ENCODE measurements at places on chromosomes 2 and 18.

GRCh38 chr2:46339676-46340459, 42.7 kb downstream of the EPAS1 start:
- no peak for DNase-seq

GRCh38 chr2:20304411-20304810, 46.2 kb downstream of the PUM2 start:
- no peak for DNase-seq

GRCh38 chr2:177422271-177422670, 29.7 kb downstream of the AGPS start:
- no peak for DNase-seq

- no peak for DNase-seq
Measured at GRCh38 chr18:35547008-35547605, 34.4 kb upstream of the GALNT1 start.

DNA sequence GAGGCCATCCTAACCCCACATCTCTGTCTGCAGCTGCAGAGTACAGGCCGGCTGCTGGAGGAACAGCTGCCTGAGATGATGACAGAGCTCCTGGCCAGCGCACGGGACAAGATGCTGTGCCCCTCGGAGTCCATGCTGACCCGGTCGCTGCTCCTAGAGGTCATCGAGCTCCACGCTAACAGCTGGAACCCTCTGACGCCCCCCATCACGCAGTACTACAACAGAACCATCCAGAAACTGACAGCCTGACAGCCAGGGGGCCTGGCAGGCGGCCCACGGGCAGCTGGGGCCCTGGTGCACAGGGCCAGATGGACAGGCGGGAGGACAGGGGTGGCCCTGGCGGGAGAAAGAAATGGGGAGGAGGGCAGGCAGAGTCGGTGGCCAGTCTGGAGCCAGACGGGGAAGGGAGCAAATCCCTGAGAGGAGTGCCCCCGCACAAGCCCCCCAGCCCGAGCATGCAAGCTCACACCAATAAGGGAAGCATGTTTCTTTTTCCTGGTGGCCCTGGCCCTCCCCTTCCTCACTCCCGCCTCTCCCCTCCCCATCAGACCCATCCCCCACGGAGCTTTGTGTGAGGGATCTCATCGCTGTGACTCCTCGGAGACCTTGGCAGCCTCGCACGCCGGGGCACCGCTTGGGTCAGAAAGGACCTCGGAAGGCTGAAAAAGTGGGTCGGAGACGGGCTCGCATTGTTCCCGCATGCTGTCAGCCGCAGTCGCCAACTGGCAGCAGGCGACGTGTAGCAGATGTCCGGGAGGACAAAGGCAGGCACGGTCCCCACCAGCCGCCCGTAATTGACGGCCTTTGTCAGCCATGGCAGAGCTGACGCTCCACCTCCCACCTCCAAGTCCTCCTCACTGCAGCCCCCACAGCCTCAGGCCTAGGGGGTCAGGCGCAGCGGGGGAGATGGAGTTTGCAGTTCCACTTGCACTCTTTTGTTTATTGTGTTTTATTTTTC, 91.2 kb downstream of the SMAD7 start:
- DNase-seq = no peak

DNA sequence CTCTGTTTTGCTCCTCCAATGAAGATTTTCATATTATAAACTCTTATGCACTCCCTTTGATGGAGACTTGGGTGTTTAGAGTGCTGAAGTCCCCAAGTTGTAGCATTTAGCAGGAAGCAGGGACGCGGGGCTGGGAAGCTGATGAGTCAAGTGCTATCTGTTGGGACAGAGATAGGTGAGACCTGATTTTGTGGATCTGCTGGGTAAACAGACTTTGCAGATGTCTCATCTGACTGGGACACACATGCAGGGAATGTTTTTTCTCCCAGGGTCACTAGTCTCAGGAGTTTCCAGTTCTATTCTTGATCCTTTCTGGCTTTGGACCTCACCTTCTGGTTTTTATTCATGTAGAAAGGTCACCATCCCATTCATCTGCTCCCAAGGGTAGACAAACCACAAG, 79.7 kb upstream of the ACAA2 start:
- no peak for DNase-seq

- DNase-seq = no peak
Measured at GRCh38 chr18:36469461-36469860, 171.9 kb downstream of the FHOD3 start.

GRCh38 chr2:11802782-11803191, 56.4 kb downstream of the LPIN1 start:
- no peak for DNase-seq

GRCh38 chr2:133541376-133541775, 26.9 kb downstream of the NCKAP5 start:
- DNase-seq = no peak

- no peak for DNase-seq
Measured at GRCh38 chr2:74744731-74745515, 89.0 kb upstream of the HK2 start.

- DNase-seq = no peak
Measured at GRCh38 chr18:45137087-45137419, 456.4 kb downstream of the SETBP1 start.

GRCh38 chr18:79698668-79699335, 19.2 kb downstream of the CTDP1 start:
- DNase-seq = no peak

- no peak for DNase-seq
Measured at GRCh38 chr2:150909090-150909489, 352.6 kb downstream of the RBM43 start.

DNA sequence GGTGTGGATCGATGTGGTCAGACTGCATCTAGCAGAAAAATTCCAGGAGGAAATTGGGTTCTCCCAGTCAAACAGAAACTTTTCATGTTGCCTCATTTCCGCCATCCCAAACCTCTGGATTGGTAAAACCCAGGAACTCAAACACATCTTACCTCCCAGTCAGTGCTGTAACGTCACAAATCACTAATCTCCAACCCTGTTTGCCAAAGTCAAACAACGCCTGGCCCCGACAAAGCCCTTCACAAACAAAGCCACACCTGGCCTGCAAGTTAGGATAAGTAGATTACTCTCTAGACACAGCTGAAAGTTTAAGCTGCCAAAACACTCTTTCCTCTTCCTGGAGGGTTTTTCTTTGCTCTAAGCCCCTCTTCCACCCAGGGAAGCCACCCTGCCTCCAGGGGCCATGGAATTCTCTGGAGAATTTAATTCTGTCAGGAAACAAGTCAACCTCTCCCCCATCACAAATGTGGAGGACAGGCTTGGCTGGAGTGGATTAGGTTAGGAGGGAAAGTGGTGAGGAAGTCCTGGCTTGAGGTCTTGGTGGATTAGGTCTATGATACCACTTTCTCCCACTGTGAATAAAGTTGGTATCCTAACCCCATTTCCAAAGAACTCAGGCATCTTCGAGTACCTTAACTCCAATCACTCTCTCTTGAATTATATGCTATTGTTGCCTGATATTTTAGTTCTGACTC, 86.7 kb downstream of the LYPD6B start:
- no peak for DNase-seq

DNA sequence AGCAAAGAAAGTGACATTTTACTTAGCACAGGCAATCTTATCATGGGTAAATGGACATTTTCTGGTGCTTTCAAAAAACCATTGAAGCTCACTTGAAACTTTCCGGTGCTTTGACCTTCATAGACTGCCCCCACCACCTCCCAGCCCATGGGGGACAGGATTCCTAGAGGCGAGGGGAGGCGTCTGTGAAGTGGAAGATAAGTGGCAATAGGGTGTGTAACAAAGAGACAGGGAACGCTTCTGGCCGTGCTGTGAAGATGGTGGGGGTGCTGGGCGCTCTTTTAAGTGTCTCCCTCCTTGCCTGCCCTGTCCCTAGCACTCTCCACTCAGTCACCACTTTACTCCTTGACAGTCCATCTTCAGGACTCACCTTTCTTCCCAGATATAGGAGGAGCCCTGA, 23.4 kb upstream of the GMPPA start:
- no peak for DNase-seq

DNA sequence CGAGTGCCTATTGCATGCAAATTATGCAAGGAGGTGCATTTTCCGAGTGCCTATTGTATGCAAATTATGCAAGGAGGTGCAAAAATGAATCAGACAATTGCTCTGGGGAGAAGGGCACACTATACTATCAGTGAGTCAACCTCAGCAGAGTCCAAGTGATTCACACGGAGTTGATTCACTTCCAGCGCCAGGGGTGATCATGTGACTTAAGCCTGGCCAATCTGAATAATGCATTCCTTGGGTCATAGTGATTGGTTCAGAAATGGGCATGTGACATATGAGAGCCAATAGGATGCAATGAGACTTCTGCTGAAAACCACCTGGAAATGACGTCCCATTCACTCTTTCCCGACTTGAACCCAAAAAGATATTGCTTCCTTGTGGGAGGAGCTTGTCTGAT, 152.2 kb downstream of the DAW1 start:
- DNase-seq = no peak

- no peak for DNase-seq
Measured at GRCh38 chr18:79597831-79598632, 81.6 kb upstream of the CTDP1 start.

GRCh38 chr2:207930747-207931146, 94.6 kb downstream of the PLEKHM3 start:
- DNase-seq = no peak

DNA sequence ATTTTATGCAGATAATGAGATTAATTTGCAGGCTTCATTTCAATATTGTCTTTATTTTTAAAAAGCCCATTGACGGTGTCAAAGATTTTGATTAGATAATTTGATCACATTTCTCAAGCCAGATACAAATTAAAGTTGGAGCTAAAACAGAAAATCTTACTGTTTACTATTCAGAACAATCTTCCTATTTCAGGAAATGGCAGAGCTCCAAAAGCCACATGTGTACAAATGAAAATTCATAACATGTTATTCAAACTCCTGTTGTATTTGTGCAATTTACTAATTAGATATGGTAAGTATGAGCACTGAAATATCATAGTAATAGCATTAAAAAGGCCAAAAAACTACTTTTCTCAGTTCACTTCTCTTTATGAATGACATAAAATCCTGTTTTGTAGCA, 682.9 kb downstream of the KCNJ3 start:
- no peak for DNase-seq

- no peak for DNase-seq
Measured at GRCh38 chr2:36609507-36609906, 11.5 kb upstream of the FEZ2 start.

DNA sequence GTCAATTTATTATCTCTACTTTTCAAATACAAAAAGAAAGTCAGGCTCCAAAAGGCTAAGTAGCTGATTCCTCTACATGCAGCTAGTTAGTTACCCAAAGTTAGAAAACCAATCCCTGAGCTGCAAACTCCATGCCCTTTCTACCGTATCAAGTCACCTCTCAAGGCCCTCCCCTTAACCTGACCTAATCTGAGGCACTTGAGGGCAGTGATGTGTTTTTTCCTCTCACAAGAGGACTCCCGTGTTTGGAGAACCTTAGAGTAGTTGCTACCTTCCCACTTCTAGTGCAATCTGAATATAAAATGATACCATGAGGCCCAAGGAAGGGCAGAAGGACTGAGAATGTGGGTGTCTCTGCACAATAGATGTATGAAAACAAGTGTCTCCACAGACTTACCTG, 907.9 kb upstream of the CELF4 start:
- no peak for DNase-seq

DNA sequence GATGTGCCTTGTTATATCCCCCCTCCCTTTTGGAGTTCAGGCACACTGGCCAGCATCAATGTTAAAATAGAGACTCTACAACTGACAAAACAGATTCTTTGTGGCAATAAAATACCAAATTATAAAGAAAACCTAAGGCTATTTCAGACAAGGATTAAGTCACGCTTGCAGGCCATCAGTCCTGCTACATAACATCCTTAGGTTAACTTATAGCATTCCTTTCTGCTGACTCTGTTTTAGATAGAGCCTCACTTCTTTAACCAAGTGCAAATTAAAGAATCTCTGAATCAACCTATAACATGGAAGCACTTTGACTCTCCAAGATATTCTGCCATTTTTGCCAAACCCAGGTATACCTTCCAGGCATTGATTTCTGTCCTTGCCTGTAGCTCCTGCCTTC, 784.6 kb downstream of the RNF144A start:
- no peak for DNase-seq

DNA sequence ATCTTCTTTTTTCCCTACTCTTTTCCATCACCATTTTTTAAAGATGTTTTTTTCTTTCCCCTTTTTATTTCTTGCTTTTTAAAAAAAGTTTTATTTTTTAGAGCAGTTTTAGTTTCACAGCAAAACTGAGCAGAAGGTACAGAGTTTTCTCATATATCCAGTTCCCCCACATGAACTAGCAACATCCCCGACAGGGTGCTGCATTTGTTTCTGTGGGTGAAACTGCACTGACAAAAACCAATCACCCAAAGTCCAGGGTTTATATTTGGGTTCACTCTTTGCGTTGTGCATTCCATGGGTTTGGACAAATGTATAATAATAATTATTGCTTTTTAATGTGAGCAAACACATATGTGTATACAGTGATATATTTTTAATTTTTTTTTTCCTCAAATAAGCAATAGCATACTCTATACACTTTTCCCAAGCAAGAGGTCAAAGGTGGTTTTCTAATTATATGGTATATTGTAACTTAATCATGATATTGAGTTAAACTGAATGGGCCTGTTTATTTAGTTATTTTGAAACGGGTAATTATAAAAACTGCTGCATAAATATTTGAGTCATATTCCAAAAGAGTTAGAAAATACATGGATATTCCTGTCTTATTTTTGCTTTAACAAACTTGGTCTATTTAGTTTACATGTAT, 50.3 kb downstream of the NCK2 start:
- no peak for DNase-seq

- no peak for DNase-seq
Measured at GRCh38 chr18:74116633-74117554, 30.7 kb downstream of the FBXO15 start.

- DNase-seq = no peak
Measured at GRCh38 chr2:237766340-237766739, 32.2 kb upstream of the RBM44 start.

DNA sequence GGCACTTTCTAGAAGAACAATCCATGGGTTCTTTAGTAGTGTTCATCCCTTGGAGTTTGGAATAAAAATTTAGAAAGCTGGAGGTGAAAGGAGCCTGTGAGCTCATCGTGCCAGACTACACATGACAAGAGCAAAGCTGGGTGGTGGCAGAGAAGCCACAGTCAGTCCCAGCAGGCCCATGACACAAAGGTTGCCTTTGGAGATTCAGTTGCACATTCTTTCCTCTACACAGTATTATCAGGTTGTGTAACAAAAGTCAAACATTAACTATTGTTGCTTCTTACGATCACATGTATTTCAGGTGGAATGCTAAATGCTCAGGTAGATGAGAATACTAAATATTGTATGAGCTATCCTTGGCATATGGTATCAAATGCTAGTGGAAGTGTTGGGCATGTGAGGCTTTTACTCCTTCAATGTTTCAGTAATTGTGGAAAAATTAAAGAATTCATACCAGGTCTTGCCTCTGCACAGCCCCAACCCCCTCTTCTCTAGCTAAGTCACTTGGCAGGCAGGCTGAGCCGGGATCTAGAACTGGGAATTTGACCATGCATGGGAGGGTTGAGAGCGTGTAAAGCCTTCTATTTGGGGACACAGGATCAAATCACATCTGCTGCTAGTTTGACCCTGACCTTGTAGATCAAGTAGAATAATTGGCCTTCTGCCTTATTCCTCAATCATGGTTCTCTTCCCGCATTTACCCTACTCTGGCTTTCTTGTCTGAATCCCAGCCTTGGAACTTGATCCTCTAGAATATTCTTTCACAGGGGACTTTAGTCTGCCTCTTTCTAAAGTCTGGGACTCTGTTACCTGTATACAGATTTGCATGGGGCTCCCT, 230.9 kb downstream of the GCA start:
- no peak for DNase-seq

GRCh38 chr2:148531235-148531634, 113.3 kb upstream of the EPC2 start:
- no peak for DNase-seq

Data from T-helper 9 cell (primary cell).